ENCODE measurements at places on chromosomes 13 and 19. TPM values are rescaled to one million over a fixed set of nuclear protein-coding genes. Genes with fewer than 3 reads are reported as not detected.

The PMIS2 gene
- not detected for polyA plus RNA-seq

The GDF15 gene
- polyA plus RNA-seq, result 2.6 TPM

The ZNF540 gene
- polyA plus RNA-seq, result 5.0 TPM

The ZNF625 gene
- 14.2 TPM for polyA plus RNA-seq

The NEK5 gene
- polyA plus RNA-seq, result 4.1 TPM

The EFNA2 gene
- polyA plus RNA-seq, result 1.3 TPM

The ZNF730 gene
- 8.2 TPM for polyA plus RNA-seq

The ZNF571 gene
- 9.3 TPM for polyA plus RNA-seq

The TPTE2 gene
- polyA plus RNA-seq, result 0.23 TPM

GRCh38 chr13:30466358-30466714 is 600 bp upstream of the HMGB1 start:
- DNase-seq, result no peak

DNA sequence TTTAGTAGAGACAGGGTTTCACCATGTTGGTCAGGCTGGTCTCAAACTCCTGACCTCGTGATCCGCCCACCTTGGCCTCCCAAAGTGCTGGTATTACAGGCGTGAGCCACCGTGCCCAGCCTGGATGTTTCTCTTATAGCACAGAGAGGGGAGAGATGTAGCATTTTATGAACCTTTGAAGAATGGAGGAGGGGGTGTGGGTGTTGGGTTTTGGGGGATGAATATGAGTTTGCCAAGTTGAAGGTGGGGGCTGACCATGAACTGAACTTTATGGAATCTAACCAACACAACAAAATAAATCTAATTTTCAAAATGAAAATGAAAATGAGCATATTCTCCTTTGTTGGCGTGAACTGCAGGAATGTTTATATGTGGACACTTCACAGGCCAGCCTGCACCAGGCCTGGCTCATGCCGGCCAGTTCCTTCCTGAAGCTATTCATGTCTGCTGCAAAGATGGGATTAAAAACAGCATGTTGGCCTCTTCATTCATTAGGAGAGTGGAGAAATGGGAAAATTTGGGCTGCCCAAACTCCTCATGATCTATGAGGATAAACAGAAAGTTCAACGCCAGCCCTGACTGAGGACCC is 39.5 kb upstream of the HOMER3 start:
- no peak for DNase-seq

- no peak for DNase-seq
These were observed 67.6 kb downstream of the SOX1 start for GRCh38 chr13:112134391-112135075.

- no peak for DNase-seq
These were observed 32.9 kb upstream of the POU2F2 start for GRCh38 chr19:42165146-42165545.

DNA sequence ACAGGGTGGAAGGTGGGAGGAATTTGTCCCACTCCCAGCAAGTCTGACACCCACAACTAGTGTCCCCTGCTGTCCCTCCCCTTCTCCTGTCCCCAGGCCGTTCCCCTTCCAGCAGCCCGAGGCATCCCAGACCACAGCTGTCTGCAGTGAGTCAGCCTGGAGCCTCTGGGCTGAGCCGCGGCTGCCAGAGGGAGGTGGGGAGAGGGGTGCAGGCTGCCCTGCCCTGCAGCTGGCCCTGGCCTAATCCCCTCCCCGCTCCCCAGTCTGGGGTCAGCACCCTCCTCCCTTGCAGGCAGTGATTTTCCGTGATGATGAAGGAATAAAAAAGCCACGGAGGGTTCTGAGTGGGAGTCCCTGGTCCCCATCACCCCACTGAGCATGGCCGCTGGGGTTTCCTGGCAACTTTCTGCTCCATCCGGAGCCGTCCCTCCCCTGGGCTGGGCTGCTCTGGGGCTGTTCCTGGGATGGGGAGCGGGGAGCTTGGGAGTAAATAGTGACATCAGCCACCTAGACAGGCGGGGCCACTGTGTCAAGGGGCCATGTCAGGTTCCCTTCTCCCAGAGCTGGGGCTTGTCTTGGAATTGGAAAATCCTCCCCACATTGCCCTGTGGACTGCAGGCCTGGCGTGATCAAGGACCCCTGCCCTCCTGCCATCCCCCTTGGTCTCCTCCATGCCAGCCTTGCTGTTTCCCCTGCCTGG is 16.8 kb downstream of the SPC24 start:
- no peak for DNase-seq

DNA sequence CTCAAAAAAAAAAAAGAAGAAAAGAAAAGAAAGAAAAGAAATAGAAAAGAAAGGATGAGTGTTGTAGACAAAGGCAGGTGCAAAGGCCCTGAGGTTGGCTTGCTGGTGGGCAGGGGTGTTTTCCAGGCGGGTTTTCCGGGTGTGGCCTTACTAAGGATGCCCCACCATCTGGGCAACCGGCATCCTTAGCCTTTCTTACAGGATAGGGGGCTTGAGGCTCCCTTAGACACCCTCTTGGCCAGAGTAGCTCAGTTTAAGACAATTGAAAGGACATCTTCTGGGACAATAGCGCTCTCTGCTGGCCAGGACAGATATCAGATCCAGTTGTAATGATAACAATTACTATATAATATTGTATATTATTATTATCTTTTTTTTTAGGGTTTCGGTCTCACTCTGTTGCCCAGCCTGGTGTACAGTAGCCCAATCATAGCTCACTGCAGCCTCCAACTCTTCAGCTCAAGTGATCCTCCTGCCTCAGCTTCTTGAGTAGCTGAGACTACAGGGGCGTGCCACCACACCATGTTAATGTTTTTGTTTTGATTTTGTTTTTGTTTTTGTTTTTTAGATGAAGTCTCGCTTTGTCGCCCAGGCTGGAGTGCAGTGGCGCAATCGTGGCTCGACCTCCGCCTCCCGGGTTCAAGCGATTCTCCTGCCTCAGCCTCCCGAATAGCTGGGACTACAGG is 1.4 kb upstream of the QTRT1 start:
- DNase-seq, result no peak

- DNase-seq, result no peak
These were observed 38.0 kb upstream of the DOCK9 start for GRCh38 chr13:99015606-99016490.

DNA sequence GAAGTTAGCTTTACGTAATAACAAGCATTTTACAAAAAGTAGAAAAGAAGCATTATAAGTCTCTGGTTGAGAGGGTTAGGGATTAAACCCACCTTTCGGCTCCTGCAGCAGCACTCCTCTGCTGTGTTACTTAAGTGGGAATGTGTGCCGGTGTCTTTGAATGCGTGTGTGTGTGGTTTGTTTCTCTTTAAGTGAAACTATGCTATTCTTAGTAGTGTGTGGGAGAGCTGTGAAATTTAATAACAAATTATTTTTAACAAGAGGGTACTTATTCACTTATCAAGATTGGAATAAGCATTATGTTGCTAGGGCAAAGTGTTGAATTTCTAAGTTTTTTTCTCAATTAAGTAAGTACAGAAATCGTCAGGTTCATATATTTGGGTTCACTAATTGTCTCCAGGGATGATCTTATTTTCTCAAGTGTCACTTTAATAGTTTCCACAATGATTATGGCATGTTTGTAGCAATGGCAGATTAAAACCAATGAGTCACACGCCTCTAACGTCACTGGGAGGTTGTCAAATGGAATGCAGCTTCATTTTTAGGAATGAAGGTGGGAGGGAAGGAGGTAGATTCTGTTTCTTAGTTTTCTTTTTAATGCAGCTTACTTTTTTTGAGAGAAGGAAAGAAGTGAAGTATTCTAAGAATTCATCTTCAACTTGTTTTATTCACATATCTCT is 151.3 kb downstream of the LMO7 start:
- DNase-seq, result no peak

GRCh38 chr13:107838588-107839161 is 376.7 kb downstream of the LIG4 start:
- no peak for DNase-seq

DNA sequence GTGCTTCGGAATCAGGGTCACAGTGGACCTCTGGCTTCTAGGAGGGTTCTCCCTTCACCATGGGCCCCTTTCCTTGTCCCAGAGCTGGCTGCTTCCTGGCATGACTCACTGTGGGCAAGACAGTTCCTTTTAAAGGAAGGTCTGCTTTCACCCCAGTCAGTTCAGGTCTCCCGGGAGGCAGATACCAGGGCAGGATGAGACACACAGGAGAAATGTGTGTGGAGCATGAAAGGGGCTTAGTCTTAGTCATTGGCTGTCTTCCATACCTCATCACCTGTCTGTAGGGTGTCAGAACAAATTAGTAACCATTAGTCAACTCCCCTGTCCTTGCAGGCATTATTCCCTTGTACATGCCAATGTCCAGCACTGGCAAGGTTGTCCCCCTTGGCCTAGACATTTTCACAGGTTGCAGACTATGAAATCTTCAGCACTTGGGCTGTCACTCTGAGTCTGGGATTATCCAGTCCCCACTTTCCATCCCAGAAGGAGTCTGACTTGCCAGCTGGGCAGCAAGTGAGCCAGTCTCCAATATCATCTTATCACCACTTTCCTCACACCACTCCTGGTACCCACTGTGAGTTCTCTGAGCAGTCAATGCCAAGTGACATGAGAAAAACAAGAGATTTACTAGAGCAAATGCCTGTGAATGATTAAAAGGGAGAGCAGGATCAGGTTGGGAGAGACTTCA is 76.8 kb upstream of the MEDAG start:
- DNase-seq, result no peak

DNA sequence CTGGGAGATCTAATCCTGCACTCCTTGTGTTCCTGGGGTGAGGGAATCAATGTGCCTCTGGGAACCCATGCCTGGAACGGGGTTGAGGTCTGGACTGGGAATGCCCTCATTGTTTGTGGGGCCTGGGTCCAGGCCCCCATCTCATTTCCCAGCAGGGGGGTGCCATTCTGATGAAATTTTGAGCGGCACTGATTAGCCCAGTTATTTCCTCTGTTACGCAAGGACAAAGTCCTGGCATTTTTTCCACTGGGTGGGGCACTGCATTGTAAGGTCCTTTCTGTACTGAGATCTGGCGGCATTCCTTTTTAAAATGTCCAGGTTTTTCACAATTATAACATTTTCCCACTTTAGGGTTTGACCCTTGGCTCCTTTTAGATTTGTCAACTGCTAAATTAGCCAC is 14.8 kb downstream of the FPR3 start:
- no peak for DNase-seq

GRCh38 chr19:51016798-51017683 is 2.5 kb downstream of the KLK10 start:
- no peak for DNase-seq

GRCh38 chr19:8684001-8684902 is 14.3 kb downstream of the ACTL9 start:
- no peak for DNase-seq

DNA sequence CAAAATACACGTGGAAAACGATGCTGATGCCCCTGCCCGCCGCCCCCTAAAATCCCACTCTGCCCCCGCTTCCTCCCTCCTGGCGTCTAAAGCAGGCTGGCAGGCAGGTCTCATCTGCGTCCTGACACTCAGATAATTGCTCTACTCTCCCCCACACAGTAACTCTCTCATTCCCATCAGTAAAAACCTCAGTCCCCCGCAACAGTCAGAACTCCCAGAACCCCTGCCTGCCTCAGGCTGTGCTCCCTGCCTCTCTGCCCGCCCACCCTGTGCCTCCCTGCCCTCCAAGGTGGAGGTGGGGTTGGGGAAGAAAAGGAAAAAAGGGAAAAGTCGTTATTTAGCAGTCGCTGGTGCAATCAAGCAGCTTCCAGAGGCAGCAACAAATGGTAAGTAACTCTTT is 473.7 kb downstream of the EFNB2 start:
- DNase-seq, result no peak

DNA sequence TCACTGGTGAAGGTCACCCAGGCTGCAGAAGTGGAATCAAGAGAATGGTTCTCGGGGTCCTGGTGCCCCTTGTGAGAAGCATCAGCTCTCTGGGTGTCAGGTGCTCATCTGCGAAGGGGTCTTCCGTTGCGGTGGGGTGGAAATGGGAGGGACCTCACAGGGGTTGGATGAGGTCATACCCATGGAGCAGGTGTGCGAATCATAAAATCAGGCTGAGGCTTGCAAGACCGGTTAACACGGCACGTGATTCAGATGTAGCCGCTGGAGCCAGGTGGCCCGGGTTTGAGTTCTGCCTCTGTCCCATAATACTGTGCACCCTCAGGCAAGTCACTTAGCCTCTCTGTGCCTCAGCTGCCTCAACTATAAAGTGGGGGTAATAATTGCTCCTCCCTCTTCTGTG is 3.9 kb upstream of the KLK15 start:
- DNase-seq, result no peak

DNA sequence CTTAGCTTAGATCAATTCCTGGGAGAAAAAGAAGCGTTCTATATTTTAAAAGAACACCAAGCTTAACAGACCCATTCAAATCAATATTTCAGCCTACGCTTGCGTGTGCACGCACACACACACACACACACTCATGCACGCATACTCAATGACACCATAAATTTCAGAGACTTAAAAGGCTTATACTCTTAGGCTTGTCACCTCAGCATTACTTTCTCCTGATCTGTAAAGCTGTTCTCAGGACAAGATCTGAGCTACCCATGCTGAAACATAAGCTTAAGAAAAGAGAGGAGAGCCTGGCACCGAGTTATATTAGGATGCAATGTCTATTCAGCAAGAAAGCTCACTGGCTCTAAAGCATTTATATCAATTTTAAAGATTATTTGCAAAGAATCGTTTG is 368.5 kb downstream of the FGF14 start:
- DNase-seq, result no peak

- DNase-seq, result no peak
These were observed 2.2 kb upstream of the USPL1 start for GRCh38 chr13:30615481-30615865.

DNA sequence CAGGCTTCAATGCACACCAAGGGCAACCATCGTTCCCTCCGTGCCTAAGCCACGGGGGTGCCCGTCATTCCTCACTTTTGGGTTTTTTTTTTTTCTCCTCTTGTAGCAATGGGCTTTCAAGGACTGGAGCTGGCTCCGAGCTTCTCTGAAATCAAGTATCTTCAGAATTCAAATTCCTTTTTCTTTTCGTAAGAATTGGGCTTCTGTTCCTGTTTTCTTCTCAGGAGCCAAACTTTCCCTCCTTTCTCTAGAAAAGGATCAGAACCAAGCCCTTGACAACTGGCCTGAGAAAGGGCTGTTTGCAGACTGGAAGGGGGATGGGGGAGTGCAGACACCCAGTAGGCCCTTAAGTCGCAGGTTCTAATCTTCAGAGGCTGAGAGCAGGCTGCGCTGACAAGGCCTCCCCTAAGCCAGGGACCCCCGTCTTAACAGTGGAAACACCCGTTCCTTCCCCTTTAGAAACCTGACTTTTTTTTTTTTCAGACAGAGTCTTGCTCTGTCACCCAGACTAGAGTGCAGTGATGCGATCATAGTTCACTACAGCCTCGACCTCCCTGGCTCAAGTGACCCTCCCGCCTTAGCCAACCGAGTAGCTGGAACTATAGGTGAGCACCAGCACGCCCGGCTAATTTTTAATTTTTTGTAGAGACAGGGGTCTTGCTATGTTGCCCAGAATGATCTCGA is 51.6 kb downstream of the RFX2 start:
- DNase-seq, result no peak

GRCh38 chr13:107331359-107331758 is 763.4 kb upstream of the ARGLU1 start:
- no peak for DNase-seq

DNA sequence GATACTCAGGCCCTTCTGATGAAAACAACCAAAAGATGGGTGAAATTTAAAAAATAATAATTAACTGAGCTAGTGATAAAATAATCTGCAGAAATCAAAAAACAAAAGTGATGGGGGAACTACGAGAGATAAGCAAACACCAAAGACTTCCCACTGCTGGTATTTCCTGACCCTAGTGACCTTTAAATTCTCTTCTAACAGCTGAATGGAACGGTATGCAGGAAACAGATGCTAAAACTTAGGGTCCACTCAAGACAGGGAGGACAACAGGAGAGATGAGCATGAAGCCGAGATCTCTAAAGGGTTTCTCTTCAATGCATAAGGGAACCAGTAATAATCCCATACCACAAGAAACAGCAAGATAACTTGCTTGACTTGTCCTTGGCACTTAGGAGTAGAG is 50.8 kb downstream of the USP12 start:
- DNase-seq, result no peak

All from right renal cortex interstitium (tissue), 3 donors.